ENCODE measurements at places on chromosomes 2 and 18.

DNA sequence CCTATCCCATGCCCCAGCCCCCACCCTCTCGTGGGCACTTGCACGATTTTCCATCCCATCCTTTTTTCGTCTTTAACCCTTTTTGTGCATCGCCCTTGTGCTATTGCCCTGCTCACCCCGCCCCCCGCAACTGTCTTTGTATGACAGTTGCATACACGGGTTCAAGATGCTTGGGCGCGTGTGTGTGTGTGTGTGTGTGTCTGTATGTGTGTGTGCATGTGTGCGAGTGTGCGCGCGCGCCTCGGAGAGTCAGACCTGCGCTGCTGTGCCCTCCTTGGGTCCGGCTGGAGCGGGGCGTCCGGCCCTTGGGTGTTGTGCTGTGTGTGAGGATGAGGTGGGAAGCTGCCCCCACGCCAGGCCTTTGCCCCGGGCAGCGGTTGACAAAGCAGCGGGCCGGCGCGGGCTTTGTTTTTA is 230.7 kb downstream of the HAUS1 start:
- DNase-seq, result peak; percentile 16

DNA sequence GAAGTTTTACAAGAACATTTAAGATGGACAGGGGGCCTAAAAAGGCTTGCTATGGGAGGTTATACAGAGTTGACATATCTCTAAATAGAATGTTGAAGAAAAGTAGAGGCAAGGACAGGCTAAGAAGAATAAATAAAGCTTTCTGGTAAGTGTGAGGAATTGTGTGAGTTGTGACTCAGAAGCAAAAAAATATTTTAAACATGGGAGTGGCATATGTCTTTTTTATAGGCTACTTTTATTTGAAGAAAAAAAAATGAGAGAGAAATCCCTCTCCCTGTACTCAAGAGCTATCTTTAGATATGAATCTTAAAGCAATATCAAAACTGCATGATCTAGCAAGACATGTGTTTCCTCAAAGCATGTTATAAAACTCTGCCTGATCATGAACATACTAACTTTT is 41.1 kb downstream of the RAB3GAP1 start:
- no peak for DNase-seq

GRCh38 chr2:124437811-124438210 is 412.7 kb downstream of the CNTNAP5 start:
- no peak for DNase-seq

GRCh38 chr2:210617732-210618330 is 61.4 kb downstream of the CPS1 start:
- no peak for DNase-seq

DNA sequence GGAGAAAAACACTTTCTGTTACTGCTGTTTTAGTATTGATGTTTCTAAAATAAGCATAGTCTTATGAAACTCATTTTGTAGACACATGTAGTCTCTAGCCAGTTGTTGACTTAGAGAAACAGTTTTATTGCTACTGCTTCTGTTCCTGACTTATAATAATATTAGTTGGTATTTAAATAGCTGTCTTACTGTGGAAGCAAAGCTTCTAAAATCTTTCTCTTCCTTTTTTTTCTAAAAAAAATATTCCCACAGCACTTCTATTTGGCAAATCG is 121.8 kb downstream of the MTX2 start:
- no peak for DNase-seq

GRCh38 chr2:79530443-79530842 is 17.6 kb downstream of the CTNNA2 start:
- no peak for DNase-seq

DNA sequence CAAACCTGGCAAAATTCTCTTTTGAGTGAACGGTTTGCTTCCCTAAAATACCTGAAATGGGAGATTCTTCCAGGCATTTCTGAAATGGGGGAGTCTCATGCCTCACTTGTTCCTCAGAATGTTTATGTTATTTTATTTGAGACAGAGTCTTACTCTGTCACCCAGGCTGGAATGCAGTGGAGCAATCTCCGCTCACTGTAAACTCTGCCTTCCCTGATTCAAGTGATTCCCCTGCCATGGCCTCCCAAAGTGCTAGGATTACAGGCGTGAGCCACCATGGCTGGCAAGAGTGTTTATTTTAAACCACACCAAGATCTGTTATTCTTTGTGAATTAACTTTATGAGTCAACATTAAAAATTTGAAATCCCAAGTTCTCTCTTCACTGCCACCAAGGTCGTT is 6.4 kb upstream of the FHL2 start:
- DNase-seq, result no peak

- DNase-seq, result no peak
These were observed 112.1 kb upstream of the ATP8B1 start for GRCh38 chr18:57915248-57915647.

DNA sequence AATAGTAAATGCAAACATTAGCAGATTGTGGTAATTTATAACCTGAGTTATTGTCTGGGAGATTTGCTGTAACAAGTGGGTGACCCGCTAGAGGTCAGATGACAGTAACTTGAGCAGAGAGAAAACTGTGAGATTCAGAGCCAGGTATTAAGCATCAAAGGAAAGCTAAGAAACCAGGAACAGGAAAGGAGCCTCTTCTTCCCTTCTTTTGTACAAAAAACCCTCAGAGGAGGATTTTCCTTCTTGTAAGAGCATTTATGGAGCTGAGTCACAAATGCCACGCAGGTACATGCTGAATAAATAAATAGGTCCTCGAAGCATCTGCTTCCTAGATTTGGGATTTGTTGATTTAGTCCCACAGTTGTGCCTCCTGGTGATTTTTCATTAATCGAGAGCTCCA is 146.5 kb downstream of the SH3BP4 start:
- no peak for DNase-seq

- no peak for DNase-seq
These were observed 84.7 kb downstream of the TCF4 start for GRCh38 chr18:55503167-55503820.

- DNase-seq, result no peak
These were observed 26.9 kb upstream of the TNS1 start for GRCh38 chr2:218029366-218030360.

- DNase-seq, result no peak
These were observed 97.6 kb downstream of the POLE4 start for GRCh38 chr2:75055820-75056675.

DNA sequence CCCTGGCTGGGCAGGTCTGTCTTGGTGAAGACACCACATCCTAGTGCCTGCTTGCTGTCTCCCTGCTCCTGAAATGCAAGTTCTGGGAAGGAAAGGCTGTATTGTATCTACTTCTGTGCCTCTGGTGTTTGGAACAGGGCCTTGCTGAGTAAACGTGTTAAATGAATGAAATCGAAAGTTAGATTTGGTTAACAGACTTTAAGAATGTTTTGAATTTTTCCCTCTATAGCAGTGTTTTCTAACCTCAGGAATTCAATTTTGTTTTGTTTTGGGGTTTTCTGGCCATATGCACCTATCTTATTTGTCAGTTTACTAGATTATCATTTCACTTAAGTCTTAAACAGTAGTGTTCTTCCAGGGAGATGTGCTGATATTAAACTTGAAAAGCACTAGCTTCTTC is 20.7 kb downstream of the FARP2 start:
- no peak for DNase-seq

DNA sequence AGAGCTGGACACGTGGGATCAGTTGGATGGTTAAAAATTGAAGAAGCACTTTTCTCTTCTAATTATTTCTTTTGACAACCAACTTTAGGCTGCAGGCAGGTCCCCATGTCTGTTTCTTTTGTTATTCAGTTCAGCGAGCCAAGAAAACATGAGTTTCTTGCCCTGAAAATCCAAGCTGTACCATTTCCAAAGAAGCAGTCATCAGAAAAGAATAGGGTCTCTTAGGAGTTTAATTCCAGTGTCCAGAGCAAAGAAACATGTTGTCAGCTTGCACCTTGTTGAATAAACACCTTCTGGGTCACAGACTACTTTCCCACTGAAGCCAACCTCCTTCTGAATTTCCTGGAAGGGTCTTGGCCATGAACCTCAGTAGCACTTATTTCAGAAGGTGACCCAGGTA is 170.5 kb upstream of the COPS8 start:
- no peak for DNase-seq

DNA sequence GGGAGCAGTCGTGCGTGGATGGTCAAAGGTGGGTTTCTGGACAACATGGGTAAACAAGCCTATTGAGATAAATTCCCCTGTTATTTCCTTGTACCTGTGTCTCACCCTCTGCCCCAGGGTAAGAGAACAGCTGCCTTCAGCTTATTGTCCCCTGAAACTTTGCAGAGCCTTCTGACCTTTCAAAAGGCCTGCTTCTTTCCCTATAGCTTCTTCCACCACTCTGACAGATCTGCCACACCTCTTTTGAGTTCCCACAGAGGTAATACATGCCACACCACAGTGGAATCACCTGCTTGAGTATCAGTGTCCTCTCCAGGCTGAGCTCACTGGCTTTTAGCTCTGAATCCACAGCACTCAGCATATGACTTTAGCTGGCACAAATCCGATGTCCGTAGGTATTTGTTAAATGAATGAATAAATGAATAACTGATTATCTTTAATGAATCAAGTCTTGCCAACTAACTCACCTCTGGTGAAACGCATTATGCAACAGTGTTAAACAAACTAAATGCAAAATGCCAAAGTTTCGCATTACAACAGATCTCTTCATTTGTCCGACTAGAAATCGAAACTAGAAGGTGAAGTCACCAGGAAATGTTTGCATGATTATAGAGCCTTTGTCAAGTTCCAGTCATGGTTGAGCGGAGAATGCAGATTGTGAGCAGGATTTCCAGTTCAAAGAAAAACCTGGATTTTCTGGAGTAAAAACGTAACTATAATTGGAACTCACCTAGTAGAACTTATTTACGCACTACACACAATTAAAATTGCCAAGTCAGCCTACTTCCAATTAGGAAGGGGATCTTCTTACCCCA is 16.4 kb downstream of the DYNAP start:
- DNase-seq, result no peak

DNA sequence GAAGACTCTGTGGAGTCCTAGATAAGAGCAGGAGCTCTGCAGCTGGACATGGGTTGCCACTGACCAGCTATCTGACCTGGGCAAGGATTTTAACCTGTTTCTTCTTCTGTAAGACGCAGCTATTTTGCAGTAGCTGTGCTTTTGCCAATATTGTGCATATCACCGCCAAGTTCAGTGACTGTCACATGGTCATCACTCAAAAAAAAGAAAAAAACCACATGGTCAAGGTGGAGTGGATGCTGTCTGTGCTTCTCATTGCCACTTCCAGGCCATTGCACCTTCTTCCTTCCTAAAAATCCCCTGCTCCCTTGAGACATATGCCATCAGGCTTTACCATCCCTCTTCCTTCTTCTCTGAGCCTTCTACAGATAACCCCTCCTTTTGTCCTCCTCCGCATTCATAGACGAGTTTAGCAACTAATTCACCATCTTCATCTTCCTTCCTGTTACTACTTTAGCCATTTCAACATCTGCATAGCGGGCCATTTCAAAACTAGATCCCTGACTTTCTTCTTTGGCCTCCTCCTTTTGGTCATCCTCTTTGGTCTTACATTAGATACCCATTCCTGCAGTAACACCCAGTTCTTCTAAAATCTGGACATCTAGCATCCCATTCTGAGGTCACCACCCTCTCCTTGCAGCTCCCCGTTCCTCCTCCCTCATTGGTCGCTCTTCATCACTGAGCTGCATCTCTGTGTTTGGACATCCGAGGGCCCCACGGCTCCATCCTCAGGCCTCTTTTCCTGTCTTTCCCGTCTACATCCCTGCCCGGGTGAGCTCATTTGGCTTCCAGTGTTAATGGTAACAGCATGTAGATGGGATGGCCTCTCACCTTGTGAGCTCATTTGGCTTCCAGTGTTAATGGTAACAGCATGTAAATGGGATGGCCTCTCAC is 17.8 kb downstream of the RNF144A start:
- no peak for DNase-seq

- no peak for DNase-seq
These were observed 198.7 kb downstream of the CCDC85A start for GRCh38 chr2:56382466-56382865.

All from activated CD4-positive, alpha-beta T cell treated with anti-CD3 and anti-CD28 coated beads, Interleukin-2, amount 50 U/mL, for 48 hours (primary cell).